ENCODE measurements at places on chromosomes 2 and 18.

- no peak for DNase-seq
Observed at GRCh38 chr18:46668135-46668534, 11.1 kb upstream of the LOXHD1 start.

- DNase-seq, result no peak
Observed at GRCh38 chr2:49973436-49973835, 819.1 kb upstream of the FSHR start.

DNA sequence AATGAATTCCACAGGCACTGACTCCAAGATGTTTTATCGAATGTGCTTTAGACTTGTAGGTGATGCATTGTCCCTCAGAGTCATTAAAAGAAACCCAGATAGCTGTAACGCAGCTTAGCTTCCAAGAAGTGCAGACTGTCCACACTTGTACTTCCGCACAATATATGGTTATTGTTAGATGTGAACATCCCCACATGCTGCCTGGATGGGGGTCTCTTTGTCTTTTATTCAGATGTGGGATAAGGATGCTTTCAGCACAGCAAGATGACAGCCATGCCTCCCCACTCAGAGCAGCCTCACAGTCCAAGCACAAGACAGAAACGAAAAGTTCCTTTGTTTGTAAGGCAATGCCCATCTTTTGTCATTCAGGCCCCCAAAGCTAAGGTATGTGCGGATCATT is 416.6 kb downstream of the HRH4 start:
- DNase-seq, result no peak

DNA sequence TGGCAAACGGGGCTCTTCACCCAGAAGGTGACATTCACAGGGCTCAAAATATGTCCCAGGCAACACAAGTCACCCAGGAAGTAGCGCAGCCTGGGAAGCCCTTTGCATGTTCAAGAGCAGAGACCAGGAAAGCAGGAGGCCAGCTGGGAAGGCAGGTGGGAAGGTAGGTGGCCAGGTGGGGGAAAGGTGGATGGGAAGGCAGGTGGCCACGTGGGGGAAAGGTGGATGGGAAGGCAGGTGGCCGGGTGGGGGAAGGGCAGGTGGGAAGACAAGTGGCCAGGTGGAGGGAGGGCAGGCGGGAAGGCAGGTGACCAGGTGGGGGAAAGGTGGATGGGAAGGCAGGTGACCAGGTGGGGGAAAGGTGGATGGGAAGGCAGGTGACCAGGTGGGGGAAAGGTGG is 102.7 kb downstream of the ZNF516 start:
- no peak for DNase-seq

DNA sequence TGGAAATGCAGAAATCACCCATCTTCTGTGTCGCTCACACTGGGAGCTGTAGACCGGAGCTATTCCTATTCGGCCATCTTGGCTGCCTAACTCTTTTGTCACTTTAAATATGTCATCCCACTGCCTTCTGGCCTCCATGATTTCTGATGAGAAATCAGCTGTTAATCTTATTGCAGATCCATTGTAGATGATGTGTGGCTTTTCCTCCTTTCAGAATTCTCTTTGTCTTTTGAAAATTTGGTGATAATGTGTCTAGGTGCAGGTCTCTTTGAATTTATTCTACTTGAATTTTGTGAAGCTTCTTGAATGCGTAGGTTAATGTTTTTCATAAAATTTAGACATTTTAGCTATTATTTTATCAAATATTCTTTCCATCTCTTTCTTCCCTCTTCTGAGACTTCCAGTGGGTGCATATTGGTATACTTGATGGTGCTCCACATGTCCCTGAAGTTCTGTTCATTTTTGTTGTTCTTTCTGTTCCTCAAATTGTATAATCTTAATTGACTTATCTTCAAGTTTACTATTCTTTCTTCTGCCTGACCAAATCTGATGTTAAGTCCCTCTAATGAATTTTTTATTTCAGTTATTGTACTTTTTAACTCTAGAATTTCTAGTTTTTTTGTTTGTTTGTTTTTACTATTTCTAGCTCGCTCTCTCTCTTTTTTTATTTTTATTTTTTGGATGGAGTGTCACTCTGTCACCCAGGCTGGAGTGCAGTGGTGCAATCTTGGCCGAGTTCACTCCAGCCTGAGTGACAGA is 90.8 kb upstream of the DLX2 start:
- DNase-seq, result no peak

DNA sequence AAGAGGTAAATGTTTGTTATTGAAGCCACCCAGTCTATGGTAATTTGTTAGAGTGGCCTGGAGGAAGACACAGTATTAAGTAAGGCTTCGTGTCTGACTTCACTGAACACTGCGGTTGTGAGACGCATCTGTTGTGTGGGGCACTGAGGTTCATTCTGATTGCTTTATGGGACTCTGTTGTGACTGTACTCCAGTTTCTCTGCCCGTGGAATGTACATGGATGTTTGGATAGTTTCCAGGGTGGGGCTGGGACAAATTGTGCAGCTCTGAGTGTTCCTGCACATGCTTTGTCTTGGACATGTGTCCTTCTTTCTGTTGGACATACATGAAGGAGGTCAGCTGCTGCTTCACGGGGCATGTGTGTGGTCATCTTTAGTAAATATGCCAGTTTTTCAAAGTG is 58.6 kb downstream of the ODC1 start:
- DNase-seq, result no peak

GRCh38 chr18:36095936-36096519 is 28.7 kb upstream of the RPRD1A start:
- DNase-seq, result no peak

DNA sequence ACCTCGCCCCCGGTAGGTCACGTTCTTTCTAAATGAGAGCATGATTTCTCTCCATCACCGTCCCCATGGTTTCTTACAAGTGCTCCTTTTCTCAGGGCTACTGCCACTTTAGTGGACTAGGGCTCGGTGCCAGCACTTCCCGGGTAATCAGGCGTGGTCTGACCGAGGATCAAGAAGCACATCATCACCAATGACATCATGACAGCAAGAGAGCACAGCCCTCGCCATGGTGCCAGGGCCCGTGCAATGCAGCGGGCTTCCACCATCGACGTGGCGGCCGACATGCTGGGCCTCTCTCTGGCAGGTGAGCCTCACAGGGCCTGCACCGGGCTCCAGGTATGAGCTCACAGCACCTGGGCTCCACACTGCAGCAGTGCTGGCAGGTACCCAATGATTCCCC is 75.2 kb downstream of the INPP4A start:
- DNase-seq, result no peak

GRCh38 chr2:62361964-62362363 is 144.0 kb downstream of the TMEM17 start:
- DNase-seq, result no peak

- DNase-seq, result no peak
Observed at GRCh38 chr2:73983322-73984202, 1.1 kb upstream of the TET3 start.

DNA sequence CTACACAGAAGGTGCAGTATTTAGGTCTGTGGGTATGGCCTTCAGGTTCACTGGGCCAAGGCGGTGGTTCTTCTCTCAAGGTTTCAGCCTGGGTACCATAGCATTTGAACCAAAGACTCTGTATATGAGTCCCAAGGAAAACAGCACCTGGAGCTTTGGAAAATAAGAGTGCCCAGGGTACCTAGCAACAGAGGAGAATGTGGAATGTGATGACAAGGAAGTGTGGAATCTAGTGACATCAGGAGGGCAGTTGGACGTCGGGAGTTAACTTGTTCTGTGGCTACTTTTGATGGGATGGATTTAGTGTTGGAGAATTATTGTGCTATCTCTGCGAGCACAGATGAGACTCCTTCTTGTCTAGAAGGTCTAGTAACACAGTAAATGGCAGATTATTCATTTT is 201.2 kb downstream of the NOL4 start:
- no peak for DNase-seq

DNA sequence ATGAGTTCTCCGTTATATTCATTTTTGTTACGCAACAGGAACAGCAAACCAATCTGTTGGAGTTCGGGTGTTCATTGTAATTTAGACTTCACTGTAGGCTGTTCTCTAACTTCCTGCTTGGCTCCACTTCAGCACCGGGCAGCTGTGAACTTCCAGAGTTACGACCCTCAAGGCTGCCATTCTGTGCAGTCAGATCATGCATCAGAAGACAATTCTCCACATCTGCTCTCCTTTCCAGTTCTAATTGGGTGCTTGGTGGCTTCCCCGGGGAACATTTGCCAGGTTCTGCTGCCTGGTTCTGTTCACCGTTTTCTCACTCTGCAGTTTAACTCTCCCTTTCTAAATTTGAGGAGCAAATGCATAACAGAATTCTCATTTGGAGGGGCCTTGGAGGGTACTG is 237.7 kb downstream of the NYAP2 start:
- no peak for DNase-seq

DNA sequence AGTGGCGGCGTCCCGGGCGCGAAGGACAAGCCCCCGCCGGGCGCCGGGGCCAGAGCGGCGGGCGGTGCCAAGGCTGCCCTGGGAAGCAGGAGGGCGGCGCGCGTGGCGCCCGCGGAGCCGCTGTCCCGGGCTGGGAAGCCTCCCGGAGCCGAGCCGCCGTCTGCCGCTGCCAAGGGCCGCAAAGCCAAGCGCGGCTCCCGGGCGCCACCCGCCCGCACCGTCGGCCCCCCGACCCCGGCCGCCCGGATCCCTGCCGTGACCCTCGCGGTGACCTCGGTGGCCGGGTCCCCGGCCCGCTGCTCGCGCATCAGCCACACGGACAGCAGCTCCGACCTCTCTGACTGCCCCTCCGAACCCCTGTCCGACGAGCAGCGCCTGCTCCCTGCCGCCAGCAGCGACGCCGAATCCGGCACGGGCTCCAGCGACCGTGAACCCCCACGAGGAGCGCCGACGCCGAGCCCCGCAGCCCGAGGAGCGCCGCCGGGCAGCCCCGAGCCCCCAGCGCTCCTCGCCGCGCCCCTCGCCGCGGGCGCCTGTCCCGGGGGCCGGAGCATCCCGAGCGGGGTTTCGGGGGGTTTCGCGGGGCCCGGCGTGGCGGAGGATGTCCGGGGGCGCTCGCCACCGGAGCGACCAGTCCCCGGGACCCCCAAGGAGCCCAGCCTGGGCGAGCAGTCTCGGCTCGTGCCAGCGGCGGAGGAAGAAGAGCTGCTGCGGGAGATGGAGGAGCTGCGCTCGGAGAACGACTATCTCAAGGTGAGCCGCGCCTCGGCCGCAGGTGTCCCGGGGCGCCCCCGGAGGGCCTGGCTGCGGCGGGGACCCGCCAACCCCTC is 820 bp downstream of the MTCL1 start:
- DNase-seq, result peak; percentile 58

DNA sequence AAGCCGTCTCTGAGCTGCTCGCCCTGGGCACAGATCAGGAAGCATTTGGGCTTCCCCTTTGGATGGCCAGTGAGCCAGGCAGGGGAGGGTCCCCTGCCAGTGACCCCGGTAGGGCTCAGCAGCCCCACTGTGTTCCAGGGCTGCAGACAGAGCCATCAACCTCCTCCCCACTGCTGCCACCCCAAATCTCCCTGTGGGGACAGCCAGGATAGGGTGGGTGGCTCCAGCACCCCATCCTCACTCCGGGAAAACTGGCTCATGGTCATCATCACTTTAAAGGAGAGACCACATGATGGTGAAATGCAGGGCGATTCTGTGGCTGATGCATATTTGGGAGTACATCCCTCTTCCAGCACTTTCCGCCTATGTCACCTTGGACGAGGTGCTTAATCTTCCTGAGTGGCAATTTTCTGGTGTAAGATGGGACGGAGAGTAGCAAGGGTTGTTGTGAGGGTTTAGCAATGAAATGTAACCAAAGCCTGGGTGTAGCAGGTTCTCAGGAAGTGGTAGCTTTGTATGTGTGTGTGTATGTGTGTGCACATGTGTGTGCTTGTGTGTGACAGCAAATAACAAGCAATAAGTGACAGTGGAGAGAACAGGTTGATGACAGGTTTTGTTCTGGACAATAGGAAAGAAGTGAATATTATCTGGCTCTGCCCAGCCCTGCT is 61.8 kb downstream of the ACAA2 start:
- no peak for DNase-seq

GRCh38 chr2:150485871-150486538 is 1.5 kb downstream of the RND3 start:
- peak; percentile 29 for DNase-seq

- no peak for DNase-seq
Observed at GRCh38 chr18:2480536-2480935, 90.8 kb downstream of the METTL4 start.

GRCh38 chr2:237065071-237065377 is 20.7 kb upstream of the COPS8 start:
- no peak for DNase-seq

- DNase-seq, result no peak
Observed at GRCh38 chr18:23684515-23685197, 4.6 kb upstream of the LAMA3 start.

DNA sequence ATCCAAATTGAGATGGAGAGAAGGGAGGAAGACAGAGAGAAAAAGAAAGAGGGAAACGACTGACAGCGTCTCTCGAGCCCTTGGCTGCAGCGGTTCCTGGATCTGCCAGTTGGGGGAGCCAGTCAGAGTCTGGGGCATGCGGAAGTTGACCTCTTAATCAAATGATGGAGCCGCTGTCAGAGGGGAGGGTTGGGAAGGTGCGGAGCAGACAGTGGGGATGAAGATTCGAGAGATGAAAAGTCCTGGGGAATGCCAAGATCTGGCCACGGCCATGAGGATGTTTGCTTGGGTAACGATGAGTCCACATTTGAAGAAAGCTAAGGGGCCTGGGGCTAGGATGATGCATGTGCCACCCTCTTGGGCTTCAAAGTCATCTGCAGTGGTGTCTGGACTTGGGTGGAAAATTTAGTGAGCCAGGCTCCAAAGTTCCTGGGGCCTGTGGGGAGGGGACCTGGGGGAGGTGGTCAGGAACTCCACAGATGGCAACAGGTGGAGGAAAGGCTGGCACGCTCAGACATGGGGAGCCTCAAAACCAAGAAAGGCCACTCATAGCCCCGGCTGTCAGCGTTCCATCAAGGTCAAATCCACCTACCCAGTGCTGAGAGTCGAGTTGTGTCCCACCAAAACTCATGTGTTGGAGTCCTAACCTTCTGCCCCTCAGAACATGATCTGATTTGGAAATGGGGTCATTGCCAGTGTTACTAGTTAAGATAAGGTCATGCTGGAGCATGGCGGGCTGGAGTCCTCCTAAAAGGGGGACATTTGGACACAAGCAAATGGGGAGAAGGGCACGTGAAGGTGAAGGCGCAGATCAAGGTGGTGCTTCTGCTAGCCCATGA is 200.1 kb downstream of the NDUFA10 start:
- no peak for DNase-seq

- DNase-seq, result no peak
Observed at GRCh38 chr2:173462892-173463840, 108.5 kb downstream of the CDCA7 start.

DNA sequence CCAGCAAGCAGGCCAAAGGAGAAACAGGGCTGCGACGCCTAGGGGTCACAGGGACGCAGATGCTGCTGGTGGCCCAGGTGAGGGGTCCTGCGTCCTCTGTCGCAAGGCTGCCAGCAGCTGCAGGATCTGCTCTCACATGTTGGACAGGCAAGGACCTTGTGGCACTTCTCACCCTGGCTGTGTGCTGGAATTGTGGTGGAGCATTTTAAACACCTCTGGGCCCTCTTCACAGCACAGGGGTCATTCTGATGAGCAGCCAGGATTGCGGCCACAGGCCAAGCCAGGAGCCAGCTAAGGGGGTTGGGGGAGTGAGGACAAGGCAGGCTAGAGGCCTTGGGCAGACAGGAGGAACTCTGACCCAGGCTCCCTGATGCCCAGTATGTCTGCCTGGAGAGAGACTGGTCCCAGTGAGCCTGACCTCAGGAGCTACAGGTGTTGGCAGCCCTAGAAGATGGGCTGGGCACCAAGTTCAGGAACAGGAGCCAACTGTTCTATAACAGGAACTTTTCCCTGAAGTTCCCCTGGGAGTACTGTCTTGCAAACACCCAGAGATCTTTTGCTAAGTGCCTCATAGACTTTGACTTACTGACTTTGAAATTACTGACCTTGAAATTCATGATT is 40.2 kb downstream of the EFR3B start:
- no peak for DNase-seq
